ENCODE measurements at places on chromosomes 5 and 9.

DNA sequence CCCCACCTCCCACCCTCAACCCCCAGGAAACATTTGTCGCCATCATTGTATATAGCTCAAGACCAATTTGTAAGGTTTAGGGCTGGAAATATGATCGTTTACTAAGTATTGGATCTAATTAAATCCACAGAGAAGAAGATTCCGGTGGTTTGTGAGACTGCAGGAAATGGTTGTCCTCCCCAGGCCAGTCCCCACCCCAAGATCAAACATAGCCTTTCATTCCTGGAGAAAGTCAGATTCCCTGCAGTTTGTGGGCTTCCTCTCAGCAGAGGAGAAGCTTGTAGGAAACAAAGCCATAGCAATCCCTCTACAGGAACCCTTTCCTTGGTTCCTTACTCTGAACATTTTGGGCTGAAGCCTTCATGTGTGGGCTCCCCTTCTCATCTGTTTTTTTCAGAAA is 79.2 kb upstream of the TBCA start:
- no peak for DNase-seq

DNA sequence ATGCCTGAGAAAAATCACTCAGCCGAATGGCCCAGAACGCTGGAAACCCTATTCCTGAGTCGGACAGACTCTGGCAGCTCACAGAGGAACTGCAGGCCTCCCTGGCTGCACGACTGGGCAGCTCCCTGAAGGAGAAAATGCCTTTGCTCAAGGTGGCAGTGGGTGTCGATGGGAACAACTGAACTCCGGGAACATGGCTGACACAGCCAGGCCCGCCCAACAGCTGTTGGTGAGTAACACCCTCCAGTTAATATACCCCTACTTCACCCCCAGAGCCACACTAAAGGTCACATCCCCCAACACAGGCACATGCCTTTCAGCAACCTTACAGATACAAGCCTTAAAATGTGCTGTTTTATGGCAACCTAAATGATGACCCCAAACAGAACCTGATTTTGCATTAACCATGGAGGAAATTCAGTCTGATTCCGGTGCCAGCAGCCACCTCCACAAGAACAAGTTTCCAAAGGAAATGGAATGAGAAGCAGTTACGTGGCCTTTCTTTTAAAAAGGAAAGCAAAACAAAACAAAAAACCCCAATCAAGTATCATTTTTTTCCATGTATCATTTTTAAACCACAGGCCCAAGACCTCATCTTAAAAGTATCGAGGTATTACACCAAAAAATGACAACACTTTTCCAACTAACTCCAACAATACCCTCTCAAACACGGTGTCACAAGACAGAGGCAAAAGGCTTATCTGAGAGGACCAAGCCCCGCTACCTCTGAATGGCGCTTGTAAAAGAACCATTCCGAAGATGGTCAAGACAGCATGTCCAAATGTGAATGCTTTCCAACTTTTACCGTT is 3.1 kb downstream of the KLF9 start:
- DNase-seq: no peak

GRCh38 chr9:109143881-109144562 is 23.0 kb downstream of the FRRS1L start:
- peak; percentile 81 for DNase-seq

DNA sequence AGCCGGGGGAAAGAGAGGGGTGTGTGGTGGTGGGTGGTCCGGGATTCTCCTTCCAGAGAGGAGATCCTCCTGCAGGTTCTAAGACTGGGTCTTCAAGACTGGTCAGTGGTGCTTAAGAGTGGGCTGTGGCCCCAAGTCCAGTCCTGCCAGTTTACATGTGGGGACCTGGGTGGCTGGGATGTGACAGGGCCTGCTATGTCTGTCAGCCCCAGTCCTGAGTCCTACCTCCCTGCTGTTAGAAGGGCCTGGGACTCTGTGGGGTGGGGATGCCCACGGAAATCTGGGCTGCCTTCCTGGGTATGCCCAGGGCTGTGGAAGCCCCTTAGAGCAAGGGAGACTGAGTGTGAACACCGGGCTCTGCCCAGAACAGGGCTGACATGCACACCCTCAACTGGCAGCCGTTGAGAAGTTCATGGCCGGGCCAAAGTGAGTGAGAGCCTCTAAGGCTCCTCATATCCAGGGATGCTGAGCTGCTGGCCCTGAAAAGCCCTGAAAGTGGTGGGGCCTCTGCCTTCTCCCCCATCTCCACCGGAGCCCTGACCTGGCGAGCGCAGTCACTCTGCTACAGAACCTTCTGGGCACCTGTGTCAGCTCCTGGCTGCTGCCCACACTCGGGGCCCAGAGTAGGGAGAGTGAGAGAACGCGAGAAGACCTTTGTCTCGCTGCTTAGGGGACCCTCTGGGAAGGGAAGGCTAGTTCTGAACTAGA is 1.7 kb downstream of the PHF2 start:
- DNase-seq: no peak

- no peak for DNase-seq
Measured at GRCh38 chr9:82456642-82457041, 468.1 kb downstream of the SPATA31D1 start.

DNA sequence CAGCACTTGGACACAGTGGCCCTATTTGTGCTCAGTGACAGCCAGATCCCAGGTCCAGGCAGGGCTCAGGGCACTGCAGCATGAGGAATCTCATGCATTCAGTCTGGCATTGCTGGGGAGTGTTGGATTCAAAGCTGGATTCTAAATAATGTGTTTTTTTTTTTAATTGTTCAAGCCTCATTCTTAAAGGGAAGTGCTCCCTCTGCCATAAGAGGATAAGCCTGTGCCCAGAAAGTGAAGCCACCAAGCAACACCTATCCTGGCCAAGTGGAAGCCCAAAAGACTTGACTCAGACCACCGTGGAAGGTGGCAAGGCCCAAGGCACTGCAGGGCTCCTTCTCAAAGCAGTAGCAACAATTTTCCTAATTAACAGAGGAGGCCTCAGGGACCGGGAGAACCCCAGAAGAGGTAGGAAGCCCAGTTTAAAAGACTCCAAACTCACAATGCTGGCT is 135.6 kb downstream of the ACTL7B start:
- no peak for DNase-seq

DNA sequence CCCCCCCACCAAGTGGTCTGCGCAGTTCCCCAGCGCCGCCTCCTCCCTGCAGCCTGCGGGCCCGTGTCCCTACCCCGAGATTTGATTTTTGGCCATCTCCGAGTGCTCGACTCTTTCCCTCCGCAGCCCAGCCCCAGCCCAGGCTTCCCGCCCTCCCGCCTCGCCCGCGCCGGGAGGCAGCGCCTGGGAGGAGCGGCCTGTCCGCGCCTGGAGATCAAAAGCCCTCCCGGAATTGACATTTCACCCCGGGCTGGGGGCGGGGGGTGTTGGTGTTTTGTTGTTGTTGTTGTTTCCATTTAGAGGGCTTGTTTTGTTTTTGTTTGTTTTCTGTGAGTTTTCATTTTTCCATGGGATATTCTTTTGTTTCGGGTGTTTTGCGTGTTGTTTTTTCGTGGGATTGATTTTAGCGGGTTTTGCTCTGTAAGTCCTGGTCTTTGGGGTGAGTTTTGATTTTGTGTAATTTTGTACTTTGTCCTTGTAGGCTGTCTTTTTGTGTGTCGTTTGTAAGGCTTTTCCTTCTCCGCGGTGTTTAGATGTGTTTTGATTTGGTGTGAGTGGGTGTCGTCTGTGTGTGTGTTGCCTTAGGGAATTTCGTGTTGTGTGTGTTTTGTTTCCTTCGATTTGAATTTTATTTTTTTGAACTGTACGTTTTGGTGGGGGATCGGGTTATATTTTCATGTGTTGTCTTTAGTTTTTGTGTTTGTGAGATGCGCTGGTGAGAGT is 1.7 kb upstream of the PAX5 start:
- no peak for DNase-seq

DNA sequence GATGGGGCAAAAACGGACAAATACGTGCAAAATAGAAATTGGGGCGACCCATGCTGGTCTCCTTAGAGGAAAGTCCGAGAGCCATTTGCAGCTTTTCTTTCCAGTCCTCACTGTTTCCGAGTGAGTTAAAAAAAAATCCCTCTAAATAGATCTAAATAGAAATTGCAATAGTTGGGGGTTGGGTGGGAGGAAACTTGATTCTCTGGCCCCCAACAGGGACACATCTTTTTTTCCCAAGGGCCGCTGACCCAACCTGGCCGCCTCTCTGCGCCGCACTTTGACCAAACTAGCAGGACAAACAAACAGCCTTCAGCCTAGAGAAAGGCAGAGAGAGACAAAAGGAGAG is 2.8 kb upstream of the NKX2-5 start:
- no peak for DNase-seq

DNA sequence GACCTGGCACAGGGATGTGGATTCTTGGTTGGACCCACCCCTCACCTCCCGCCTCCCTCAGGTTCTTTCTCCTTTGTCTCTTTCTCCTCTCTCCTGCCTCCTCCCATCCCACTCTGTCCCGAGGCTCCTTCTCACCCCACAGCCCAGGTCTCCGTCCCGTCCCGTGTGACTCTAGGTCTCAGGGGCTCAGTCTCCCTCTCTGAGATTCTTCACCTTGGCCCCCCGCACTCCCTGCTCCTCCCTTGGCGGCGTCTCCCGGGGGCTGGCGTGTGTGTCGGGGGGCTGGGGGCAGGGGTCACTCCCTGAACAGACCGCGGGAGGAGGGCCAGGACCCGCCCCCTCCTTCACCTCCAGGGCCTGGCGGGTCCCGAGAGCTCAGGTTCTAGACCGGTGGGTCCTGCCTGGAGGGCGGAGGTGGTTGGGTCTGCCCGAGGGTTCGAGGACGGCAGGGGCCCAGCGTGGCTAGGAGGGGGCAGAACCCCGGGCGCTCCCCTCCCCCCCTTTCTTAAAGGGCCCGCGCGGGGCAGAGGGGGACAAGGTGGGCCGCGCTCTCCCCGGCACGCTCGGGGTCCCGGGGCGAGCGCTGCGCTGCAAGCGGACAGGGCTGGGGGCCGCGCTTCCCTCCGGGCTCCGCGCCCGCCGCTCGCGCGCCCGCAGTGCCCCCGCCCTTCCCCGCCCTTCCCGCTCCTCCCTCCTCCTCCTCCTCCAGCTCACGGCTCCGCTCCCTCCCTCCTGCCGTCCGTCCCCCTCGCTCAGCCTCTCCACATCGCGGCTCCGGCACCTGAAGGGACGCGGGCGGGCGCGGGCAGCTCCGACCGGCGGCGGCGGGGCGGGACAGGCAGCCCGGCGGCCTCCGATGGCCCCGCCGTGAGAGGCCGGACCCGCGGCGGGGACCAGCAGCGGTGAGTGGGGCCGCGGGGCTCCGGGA is at the start of gene PSD2:
Gene PSD2, plus strand, starts transcription at position 735 of the 928 bp plus-strand sequence. CDS start 13,633 bp downstream, outside the sequence.
- DNase-seq: peak; percentile 34
